ENCODE measurements at places on chromosomes 3 and 15. TPM values are rescaled to one million over a fixed set of nuclear protein-coding genes. Genes with fewer than 3 reads are reported as not detected.

Gene TPRG1
- 0.21 TPM for total RNA-seq

Gene C3orf70
- total RNA-seq, result not detected

Gene TTC21A
- 1.4 TPM for total RNA-seq

Gene TMCO5A
- total RNA-seq, result not detected

Gene GOLGA6L25
- not detected for total RNA-seq

Gene MINAR1
- 0.67 TPM for total RNA-seq

Gene PEX11A
- total RNA-seq, result 6.8 TPM

Gene RFC4
- total RNA-seq, result 73.6 TPM

Gene PIGB
- total RNA-seq, result 17.0 TPM

Gene ISG20
- 44.3 TPM for total RNA-seq

Gene ROPN1B
- not detected for total RNA-seq

Gene SAMMSON
- not detected for total RNA-seq

Gene DLEC1
- total RNA-seq, result 0.06 TPM

Gene GADL1
- not detected for total RNA-seq

Gene HTR3E
- not detected for total RNA-seq

Gene AQR
- 35.5 TPM for total RNA-seq

Gene ARMC8
- total RNA-seq, result 23.5 TPM

Gene ACTRT3
- 2.8 TPM for total RNA-seq

Gene TNFSF10
- total RNA-seq, result not detected

Gene ANKRD63
- total RNA-seq, result 0.19 TPM

Gene SPTSSB
- not detected for total RNA-seq

Gene ADAMTS9
- total RNA-seq, result 0.54 TPM

Gene MESP2
- total RNA-seq, result 0.51 TPM

Gene ZNF80
- total RNA-seq, result not detected

Gene KNG1
- total RNA-seq, result not detected

Gene ZNF148
- 11.4 TPM for total RNA-seq

Gene OXTR
- total RNA-seq, result 10.9 TPM

Gene CLDN18
- not detected for total RNA-seq

Gene GOLGA6B
- total RNA-seq, result not detected

Gene ANKRD34C
- not detected for total RNA-seq

Gene RTP4
- total RNA-seq, result not detected

Gene C15orf61
- 4.9 TPM for total RNA-seq

Gene CRYBG3
- 6.9 TPM for total RNA-seq

Gene C3orf22
- total RNA-seq, result not detected

Gene EBLN2
- total RNA-seq, result 0.53 TPM

Gene CYP8B1
- total RNA-seq, result not detected

Gene BUB1B
- 30.7 TPM for total RNA-seq

Gene TMEM40
- total RNA-seq, result 0.29 TPM

Gene VPS8
- total RNA-seq, result 9.4 TPM

Gene INSYN1
- 2.1 TPM for total RNA-seq

Gene PXK
- 4.9 TPM for total RNA-seq

Gene MYZAP
- total RNA-seq, result 0.72 TPM

Gene C3orf85
- total RNA-seq, result not detected

Gene RARB
- total RNA-seq, result 13.0 TPM

Gene FSD2
- total RNA-seq, result not detected

Gene PLEKHO2
- 6.1 TPM for total RNA-seq

Gene NRROS
- not detected for total RNA-seq

Gene C2CD4A
- not detected for total RNA-seq

Gene MKRN2OS
- total RNA-seq, result not detected

Gene GOLGA8H
- 2.4 TPM for total RNA-seq
